Islet precursor cell (in vitro differentiated cells): ENCODE measurements at places on chromosomes 5 and 9.
A peak's percentile ranks its signal among the peaks of the same experiment; 100 is the strongest.

- DNase-seq, result peak; percentile 59
These were observed 190.8 kb upstream of the BRINP1 start for GRCh38 chr9:119559986-119560385.

DNA sequence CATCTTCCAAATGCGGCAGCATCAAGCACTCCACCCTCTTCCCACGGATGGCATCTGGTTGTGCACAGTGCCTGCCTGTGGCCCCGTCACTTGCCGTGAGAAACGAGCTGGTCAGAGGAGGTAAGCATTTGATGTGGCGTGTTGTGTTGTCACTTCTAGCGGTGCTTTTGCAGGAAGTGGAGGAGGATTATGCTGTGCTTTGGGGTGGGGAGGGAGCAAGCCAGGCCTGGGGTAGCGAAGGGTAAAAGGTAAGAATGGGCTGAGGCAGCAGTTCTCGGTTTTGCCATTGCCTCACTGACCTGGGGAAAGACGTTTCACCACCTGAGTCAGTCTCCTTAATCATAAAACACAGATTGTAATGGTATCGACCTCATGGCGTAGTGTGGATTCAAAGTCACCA is 2.3 kb upstream of the POMT1 start:
- no peak for DNase-seq

DNA sequence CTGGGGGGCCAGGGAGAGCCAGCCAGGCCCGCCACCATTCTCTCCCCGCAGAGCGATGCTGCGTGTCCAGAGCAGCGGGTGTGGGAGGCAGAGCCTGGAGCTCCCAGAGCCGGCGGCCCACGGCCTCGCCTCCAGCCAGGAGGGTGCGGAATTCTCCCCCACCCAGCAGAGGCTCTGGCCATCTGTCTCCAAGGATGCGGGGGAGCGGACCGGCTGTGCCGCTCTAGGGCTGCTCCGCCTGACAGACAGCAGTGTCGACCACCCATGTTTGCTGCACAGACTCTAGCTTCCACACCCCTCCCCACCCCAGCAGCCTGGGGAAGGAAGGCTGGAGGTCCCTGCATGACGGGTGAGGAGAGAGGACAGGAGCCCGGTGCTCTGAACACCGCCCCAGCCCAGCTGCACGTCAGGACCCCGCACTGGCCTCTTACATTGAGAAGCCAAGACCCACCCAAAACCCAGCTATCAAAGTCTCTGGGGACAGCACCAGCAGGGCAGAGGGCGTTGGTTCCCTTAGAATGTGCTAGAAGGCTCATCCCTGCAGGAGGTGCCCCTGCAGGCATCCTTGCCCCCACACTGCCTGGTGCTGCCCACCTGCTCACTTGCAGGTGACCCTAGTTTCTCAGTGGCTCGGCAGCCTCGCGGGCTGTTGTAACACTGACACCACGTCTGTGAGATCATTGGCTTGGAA is 29.7 kb upstream of the FCN1 start:
- DNase-seq, result no peak

GRCh38 chr9:96159596-96159995 is 142.4 kb downstream of the HSD17B3 start:
- no peak for DNase-seq

DNA sequence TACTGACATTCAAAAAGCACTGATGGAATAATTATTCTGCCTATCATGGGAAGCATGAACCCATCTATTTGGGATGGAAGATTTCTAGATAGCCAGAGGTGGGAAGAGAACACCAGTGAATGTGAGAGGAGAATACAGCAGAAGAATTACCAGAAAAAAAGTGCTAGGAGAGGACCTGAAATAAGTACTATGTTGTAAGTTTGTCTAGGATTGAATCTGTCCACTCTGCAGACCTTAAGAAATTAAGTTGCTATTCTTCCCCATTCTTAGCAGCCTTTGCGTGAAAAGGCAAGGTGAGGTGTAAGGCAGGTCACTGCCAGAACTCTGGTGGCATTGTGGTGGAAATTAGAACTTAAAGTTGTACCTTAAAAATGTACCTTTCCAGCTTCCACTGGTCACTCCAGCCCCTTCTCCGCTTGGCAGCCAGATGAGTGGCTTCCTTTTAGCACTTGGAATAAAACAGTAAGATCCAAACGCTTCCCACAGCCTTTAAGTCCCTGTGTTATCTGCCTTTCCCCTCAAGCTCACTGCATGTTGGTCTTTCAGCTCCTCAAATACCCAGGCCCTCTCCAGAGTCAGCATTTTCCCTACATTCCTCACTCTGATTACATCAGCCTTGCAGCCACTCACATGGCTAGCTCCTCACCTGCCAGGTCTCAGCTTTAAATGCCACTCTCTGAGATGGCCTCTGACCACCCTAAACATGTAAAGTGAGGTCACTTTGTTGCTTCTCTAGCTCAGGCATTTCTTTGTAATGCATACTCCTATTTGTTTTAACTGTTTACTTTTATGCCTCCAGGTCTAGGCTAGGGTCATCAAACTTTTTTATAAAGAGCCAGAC is 253.0 kb downstream of the EPB41L4A start:
- DNase-seq, result peak; percentile 97

DNA sequence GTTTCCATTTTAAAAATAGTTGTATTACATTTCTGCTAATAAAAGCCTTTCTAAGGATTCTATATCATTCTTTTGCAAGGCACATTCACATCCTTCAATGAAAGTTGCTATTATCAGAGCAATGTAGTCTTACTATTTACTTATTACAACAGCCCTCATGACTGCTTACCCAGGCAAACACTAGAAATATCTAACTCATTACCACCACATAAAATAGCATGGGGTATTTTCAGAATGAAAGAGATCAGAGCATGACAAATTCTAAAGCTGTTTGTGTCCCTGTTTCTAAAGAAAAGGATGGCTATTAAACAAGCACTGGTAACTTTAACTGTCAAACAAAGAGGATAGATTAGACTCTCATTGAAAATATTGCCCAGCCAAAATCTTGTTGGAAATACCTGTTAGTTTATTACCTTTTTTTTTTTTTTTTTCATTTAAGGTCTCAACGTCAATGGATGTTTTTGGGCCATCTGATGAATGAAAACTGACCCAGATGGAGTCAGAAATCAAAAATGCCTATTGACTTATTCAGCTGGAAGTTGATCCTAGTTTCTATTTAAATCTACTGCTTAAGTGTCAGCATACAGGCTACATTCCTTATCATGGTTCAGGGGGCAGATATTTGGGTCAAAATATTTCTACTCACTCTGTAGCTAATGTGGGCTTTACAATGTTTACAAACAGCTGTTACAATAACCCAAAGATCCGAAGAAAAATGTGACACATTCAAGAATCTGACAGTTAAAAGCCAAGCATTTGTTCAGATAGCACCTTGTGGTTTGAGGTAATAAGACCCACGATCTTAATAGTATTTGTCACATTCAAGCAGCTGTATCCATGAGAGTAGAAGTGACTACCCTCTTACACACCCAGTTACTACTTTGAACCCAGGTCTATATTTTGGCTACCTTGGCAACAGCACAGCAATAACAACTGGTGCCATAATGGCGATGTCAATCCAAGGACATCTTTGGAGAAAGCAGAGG is 554.8 kb upstream of the MEF2C start:
- DNase-seq, result no peak

- no peak for DNase-seq
These were observed 6.1 kb downstream of the S100Z start for GRCh38 chr5:76855961-76856360.

DNA sequence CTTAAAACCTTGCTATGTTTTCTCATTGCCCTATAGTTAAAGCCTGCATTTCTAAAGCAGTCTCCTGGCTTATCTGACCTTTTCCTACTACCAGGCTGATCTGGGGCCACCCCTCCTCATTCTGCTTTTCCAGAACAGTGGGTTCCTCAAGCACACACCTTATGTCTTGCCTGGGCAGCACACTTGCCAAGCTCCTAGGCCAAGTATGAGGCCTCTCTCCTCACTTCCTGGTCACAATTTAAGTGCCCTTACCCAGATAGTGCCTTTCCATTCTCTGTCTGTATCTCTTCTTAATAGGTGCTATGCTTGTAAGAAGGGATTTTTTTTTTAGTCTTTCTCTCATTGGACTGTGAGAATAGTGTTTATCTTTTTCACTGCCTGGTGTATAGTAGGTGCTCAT is 39.7 kb downstream of the HMGCS1 start:
- no peak for DNase-seq

DNA sequence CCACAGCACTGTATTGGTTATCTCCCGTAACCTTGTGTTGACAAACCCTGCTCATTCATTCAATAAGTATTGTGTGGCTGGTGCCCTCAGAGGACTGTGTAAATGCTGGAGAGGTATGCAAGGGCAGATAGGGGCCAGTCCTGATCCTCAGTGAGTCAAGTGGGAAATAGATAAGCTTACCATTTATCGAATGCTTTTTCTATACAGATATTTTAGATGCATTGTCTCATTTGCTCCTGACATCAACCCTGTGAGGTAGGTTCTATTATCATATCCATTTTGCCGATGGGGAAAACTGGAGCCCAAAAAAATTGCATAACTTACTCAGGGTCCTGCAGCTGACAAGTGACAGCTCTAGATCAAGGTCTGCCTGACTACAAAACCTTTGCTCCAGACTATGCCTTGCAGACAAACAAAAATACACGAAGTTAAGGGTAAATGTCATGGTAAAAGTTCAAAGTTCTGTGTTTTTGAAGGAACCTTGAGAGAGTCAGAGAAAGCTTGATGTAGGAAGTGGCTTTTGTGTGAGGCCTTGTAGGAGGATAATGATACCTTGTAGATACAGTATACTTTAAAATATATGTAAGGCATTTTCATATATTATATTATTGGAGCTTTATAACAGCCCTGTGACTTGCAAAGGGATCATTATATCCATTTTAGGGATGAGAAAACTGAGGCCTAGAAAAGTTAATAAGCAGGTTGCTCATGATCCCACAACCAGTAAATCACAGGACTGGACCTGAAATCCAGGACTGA is 22.7 kb downstream of the CYFIP2 start:
- no peak for DNase-seq
